ENCODE measurements at places on chromosomes 12 and 14. TPM values are rescaled to one million over a fixed set of nuclear protein-coding genes. Genes with fewer than 3 reads are reported as not detected.

DNA sequence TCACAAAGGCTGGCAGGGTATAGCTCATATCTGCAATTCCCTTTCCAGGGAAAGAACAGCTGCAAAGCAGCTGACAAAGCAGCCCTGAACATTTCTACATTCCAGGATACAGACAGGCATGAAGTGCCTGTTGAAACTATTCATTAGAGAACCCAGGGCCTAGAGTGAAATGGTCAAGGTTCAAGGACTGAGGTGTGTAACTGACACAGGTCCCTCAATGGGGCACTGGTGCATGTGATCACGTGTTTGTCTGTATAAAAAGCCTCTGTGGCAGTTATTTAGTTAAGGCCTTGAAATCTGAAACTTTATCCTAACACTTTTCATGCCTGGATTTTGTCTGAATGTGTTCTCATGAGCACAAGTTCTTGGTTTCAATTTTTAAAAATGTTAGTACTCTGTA is 47.1 kb downstream of the GIT2 start:
- H3K4me3 ChIP-seq = no peak overlapping the region
- H3K27me3 ChIP-seq = no peaks in the 10 kb centered on the region
- H3K27ac ChIP-seq = peak overlapping the region; percentile 68
- peaks cover 74% of the 10 kb centered on the region for H3K36me3 ChIP-seq

DNA sequence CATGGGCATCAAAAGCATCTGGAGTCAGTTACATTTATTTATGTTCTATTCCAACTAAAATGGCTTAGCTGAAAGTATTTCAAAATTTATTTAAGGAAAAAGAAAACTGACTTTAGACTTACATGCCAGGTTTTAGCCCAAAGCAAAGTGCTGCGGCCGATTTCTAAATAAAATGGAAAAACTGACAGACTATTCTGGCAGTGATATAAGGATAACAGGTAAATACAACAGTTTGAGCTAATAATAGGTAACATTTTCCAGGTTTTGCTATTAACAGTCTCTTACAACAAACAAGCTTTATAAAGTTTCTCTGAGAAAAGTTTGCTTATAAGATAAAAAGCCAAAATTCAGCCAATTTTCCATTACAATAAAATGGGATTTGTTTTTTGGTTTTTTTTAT is 937.2 kb upstream of the FLRT2 start:
- H3K4me1 ChIP-seq = no peaks in the 10 kb centered on the region
- H3K4me3 ChIP-seq = no peak overlapping the region
- DNase-seq = no peak
- H3K27me3 ChIP-seq = no peaks in the 10 kb centered on the region
- H3K36me3 ChIP-seq = no peaks in the 10 kb centered on the region
- no peak overlapping the region for H3K27ac ChIP-seq

- H3K4me3 ChIP-seq = no peak overlapping the region
- no peaks in the 10 kb centered on the region for H3K27me3 ChIP-seq
- no peak overlapping the region for H3K27ac ChIP-seq
- H3K36me3 ChIP-seq = no peaks in the 10 kb centered on the region
These were observed 59.5 kb downstream of the ETNK1 start for GRCh38 chr12:22684140-22685118.

- H3K36me3 ChIP-seq = no peaks in the 10 kb centered on the region
- H3K27ac ChIP-seq = no peak overlapping the region
- no peaks in the 10 kb centered on the region for H3K27me3 ChIP-seq
These were observed 19.5 kb upstream of the TTC9 start for GRCh38 chr14:70622111-70622712.

Gene INF2
- 16.4 TPM for total RNA-seq

Measured in psoas muscle (tissue), 8 donors.